ENCODE measurements at places on chromosomes 6 and 20.

GRCh38 chr20:18416486-18416885 is 50.3 kb downstream of the DZANK1 start:
- DNase-seq, result no peak

DNA sequence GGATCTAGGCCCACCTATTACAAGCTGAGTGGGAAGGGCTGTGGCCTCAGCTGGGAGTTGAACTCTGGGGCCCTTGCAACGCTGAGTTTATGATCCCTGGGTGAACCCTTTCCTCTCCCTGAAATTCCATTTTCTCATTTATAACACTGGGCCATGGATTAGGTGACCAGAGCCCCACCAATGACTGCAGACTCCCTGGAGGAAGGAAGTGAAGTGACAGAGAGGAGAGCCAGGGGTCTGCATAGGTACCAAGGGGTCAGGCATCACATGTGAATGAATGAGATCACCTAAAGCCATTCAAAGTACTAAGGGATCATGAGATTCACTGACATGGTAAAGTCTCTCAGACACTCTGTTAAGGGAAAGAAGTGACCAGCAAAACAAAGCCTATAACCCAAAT is 46.5 kb upstream of the DSN1 start:
- no peak for DNase-seq

DNA sequence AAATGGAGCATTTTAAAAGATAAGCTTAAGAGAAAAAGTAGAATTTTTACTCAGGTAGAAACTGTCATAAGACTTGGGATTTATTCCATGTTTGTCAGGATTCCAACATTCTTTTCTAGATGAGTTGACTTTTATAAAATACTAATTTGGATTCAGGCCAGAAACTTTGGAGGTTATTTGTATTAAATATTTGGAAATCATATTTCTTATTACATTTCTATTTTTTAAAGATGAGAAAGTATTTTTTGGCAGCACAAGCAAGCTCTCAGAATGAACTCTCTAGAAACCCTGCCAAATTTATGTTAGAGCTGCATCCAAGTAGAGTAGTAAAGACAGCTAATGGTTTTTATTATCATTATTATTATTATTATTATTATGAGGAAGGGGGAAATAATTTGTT is 1014.9 kb upstream of the GJE1 start:
- DNase-seq, result no peak

- no peak for DNase-seq
Observed at GRCh38 chr6:138787138-138787537, 8.7 kb upstream of the ECT2L start.

- DNase-seq, result no peak
Observed at GRCh38 chr20:8796088-8796660, 272.7 kb upstream of the PLCB4 start.

DNA sequence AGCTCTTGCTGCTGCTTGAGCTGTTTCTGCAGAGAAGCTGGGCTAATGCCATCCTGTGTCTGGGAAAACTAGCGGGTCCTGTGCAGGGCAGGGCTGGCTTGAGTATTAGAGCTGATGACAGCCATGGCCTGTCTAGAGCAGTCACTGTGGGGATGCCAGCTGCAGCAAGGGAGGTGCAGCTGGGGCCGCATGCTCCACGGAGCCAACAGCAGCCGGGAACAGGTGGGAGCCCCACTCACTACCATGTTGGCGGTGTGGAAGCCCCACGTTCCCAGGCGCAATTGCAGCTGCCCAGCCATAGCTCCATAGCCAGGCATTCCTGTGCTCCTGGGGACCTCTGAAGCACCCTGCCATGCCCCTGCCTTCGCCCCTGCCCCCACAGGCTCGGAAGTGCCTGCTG is 212.9 kb downstream of the TFAP2C start:
- DNase-seq, result no peak

DNA sequence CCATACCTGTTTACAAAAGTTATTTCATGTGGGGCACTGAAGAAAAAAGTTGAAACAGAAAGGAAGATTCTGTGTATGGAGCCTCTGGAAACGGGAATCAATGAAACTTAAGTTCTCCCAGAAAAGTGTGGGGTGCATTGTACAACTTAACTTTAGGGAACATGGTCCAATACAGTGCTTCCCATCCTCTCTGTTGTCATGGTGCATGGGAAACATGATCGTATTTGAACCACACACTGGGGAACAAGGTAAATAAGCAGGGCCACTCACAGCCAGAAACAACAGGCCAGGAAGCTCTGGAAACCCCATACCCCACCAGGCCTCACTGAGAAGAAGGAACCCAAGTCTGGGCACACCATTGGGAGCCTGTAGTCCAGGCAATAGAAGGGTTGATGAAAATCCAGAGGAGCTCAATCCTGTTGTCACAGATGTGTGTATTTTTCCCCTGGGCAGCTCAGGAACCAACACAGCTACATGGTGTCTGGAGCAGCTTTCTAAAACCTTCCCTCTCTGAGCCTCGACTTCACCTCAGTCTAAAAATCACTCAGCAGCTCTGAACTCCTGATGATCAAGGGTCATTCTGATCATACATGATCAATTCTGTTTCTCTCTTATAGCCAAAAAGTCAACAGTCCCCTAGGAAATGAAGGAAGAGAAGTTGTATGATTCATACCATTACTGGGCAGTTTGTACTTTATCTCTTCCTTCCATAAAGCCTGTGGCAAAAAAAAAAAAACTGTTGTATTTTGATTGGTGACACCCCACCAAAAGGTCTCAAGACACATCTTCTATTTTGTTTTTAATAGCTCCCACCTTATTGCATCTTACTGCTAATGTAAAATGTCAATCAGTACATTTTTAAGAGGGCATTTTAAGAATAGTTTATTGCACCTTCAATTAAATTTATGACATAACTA is 198.5 kb upstream of the TAB2 start:
- no peak for DNase-seq

DNA sequence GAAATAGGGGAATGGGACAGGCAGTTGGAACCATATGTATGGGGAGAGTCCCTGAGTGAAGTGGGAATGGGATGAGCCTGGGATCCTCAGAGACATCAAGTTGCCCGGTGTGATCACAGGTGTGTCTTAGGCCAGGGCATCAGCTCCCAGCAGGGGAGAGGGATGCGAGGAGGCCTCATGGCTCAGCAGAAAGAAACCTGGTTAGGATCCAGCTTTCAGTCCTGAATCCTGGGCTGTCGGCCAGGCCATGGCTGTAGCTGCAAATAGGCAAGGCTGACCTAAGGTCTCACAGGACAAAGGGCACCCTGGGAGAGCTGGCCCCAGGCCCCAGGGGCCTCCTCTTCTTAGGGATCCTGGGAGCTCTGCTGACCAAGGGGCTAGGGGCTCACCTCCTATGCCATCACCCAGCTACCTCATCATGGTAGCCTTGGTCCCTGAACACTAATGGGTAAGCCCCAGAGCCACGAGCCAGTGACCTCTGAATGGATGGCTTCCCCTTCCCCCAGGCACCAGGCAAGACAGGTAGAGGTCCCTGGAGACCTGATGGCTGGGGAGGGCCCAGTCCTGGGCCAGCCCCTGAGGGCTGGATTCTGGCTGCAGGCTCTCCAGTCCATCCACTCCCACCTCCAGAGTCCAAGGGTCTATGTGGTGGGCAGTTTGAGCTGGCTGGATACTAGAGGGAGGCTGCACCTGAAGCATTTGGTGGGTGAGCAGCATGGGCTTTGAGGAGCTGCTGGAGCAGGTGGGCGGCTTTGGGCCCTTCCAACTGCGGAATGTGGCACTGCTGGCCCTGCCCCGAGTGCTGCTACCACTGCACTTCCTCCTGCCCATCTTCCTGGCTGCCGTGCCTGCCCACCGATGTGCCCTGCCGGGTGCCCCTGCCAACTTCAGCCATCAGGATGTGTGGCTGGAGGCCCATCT is at the start of gene SLC22A7:
TSS of gene SLC22A7 (plus strand) at position 617 of the 921 bp plus-strand sequence. CDS start at position 716, 99 bp downstream.
- no peak for DNase-seq

DNA sequence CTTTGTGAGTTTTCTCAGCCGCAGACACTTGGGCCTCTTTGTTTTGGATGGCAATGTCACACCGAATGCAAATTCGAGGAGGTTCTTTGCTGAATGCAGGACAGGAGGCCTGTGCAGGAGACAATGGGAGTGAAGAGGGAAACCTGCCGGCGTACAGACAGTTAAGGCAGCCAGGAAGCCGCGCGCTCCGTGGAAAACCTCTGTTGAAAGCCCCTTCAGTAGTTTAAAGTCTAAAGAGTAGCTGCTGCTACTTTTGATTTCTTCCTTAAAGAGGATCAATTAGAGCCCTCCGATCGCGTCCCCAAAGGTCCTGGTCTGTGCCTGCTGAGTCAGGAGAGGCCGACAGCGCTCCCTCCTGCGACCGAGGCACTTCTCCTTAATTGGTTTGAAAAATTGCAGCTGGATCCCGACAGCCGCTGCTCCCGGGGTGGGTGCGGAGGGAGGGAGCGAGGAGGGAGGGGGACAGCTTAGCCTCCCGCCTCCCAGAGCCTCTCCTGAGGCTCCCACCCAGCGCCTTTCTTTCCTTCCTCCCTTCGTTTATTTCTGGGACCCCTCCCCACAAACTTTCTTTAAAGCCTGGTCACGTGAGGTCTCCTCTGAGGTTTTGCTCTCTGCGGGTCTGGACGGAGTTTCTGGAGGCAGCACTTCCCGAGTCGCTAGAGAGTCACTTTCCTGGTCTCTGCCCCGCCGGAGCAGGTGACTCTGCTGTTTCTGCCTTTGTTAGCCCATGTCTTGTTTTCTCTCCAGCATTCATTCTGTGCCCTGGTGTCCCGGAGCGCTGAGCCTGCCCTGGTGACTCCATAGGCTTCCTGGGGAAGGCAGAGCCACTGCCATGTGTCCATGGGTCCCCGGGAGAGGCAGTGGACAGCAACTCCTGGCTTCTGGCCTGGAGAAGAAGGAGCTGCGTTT is 22.3 kb upstream of the RPP40 start:
- DNase-seq, result no peak

GRCh38 chr6:22368794-22369193 is 72.0 kb upstream of the PRL start:
- DNase-seq, result no peak

DNA sequence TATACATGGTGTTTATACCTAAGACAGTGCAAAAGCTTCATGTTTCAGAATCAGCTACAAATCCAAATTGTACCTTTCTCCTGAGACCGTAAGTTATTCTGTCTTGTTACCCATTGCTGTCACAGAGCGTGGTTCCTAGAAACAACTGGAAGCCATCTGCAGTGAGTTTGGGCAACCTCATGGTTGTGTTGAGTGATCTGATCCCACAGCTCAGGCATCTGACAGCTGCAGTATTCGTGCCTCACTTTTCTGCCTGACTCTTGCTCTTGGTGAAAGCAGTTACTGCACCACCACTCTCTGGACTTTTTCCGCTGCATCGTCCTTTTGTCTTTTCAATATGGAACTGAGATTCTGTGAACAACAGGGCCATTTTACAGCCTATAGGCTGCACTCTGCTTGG is 752.6 kb downstream of the MAFB start:
- no peak for DNase-seq

DNA sequence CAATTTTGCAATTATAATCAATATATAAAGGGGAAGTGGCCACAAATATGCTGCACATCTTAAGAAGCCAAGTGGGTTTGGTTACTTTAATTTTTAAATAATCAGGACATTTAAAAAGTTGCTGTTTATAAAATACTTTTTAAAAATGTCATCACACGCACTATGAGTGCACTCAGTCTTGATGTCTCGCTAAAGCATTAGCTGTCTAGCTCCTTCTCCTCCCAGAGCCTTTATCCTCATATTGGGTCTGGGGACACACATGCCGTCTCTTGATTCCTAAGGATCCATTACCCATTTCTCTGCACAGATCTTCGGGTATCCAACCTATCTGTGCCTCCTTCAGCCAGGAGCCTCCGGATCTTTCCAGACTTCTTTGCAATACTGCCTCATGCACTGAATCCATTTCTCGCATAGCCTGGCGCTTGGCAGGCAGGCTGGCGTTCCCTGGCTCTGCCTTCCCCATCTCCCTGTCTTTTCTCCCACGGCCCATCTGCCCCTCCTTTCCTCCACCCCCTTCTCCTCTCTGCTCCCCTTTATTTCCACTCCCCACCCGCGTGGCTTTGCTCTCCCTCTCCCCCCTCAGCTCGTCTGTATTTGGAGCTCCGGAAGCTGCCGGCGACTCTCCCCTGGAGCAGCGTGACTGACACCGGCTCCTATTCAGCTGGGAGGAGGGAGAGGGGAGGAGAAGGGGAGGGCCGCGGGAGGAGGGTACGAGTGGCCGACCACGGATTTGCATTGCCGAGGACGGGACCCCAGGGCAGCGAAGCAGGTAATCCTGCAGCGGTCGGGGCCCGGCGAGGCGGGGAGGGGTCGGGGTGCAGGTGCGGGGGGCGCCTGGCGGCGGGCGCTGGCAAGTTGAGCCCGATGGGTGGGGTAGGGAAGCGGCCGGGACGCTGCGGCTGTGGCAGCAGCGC is at the start of gene CAP2:
TSS of gene CAP2 (plus strand) at position 618 of the 914 bp plus-strand sequence. CDS start 27,961 bp downstream, outside the sequence.
- no peak for DNase-seq

GRCh38 chr6:136370988-136371728 is 81.5 kb upstream of the BCLAF1 start:
- DNase-seq, result no peak

- DNase-seq, result no peak
Observed at GRCh38 chr6:14189074-14189473, 71.5 kb downstream of the CD83 start.

DNA sequence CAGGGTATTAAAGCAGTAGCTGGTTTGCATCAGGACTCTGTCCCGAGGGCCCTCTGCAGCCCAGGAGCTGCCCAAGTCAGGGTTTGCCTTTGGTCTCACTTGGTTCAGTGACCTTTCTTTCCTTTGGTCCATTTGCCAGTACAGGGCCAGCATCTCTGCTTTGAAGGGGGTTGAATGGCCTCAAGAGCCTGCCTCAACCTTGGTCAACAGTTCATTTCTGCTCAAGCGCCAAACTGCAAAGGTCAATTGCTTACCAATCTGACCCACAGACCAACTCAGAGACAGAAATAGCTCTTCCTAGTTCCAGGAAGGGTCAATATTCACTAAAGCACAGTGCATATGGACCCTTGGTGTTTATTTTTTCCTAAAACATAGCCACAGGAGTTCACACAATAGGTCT is 19.4 kb downstream of the VIP start:
- DNase-seq, result no peak

DNA sequence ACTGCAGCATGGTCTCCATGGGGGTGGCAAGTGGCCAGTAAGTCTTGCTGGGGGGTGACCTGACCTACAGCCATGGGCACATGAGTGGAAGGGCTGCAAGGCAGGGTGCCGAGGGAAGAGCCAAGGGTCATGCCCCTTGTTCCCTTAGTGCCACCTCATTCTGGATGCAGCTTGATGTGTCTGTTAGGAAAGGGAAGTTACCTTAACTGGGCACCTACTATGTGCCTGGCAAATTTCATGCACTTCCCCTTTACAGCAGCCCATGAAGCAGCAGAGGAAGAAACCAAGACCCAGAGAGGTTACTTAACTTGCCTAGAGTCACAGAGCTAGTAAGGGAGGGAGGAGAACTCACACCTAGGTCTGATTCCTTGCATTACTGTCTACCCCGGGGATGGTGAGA is 174.0 kb downstream of the MRPL14 start:
- DNase-seq, result no peak

- DNase-seq, result no peak
Observed at GRCh38 chr6:137497721-137498463, 3.7 kb upstream of the OLIG3 start.

DNA sequence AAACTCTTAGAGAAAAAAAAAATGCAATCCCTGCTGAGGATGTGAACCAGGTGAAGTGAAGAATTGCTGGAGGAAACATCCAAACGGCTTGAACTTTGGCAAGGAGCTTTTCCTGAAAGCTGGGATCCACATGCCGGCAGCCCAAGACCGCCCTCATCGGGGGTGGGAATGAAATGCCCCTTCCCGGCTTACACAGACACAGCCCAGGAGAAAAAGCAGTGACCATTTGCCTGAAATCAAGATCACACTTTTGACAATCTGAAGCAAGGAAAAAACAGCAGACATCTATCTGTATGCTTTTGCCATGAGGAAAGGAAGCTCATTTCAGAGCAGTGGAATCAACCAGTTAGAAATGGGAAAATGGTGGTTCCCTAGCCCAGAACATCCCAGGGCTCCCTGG is 254.5 kb downstream of the TAF4 start:
- no peak for DNase-seq
